ENCODE measurements at places on chromosomes 16 and 17.
A peak's percentile ranks its signal among the peaks of the same experiment; 100 is the strongest.

GRCh38 chr17:47806026-47806912 lies 15.3 kb downstream of the OSBPL7 start:
- DNase-seq, result no peak
- H3K4me3 ChIP-seq, result no peak overlapping the region
- no peaks in the 10 kb centered on the region for H3K27me3 ChIP-seq
- peaks cover 11% of the 10 kb centered on the region for H3K4me1 ChIP-seq
- H3K36me3 ChIP-seq, result peaks cover 40% of the 10 kb centered on the region

GRCh38 chr16:12651765-12652512 lies 151.7 kb downstream of the CPPED1 start:
- H3K4me3 ChIP-seq, result no peak overlapping the region
- no peaks in the 10 kb centered on the region for H3K36me3 ChIP-seq
- peaks cover 3% of the 10 kb centered on the region for H3K27me3 ChIP-seq
- H3K4me1 ChIP-seq, result no peaks in the 10 kb centered on the region
- DNase-seq, result no peak

DNA sequence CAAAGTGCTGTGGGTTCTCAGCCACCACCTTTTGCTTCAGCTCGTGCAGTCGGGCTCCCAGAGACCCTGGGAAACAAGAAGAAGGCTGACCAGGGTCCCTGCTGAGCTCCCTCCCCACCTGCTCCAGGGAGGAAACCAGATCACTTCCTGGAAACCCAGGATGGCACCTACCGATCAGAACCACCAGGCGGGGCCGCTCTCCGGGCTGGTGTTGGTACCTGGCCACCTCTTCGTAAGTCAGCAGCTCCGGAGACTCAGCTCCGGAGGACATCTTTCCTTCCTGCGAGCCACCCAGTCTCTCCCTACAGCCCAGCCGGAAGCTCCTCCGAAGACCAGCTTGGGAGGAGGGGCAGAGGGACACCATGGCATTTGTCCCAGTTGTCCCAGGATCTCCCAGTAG lies 18.9 kb downstream of the MPP3 start:
- H3K4me1 ChIP-seq, result no peaks in the 10 kb centered on the region
- H3K27ac ChIP-seq, result no peak overlapping the region
- no peaks in the 10 kb centered on the region for H3K36me3 ChIP-seq
- no peaks in the 10 kb centered on the region for H3K27me3 ChIP-seq

GRCh38 chr16:17381784-17382183 lies 89.0 kb downstream of the XYLT1 start:
- no peaks in the 10 kb centered on the region for H3K36me3 ChIP-seq
- no peak for DNase-seq
- peaks cover 58% of the 10 kb centered on the region for H3K4me1 ChIP-seq
- no peaks in the 10 kb centered on the region for H3K27me3 ChIP-seq
- no peak overlapping the region for H3K4me3 ChIP-seq

DNA sequence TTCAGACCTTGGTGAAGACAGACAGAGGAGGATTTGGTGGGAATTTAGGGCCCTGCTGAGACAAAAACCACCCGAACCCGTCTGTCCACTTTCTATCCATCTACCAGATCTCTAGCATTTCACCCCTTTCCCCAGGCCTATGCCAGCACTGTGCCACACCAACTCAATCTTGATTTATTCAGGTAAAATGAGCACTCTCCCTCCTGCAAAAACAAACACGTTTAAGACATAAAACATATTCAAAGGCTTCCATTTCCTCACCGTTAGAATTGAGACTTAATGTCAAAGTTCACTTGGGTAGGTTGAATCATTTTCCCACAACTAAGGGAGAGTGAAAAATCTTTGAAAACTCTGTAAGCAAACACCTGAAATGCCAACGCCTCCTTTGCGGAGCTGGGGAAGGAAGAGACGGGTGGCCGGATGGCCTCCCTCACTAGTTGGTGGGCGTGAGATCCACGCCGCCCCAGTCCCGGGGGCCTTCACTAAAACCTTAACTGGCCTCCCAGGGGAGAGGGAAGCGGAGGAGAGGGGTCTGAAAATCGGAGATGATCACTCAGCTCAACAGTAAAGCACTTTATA lies 862 bp downstream of the DCAKD start:
- DNase-seq, result peak; percentile 61
- peak overlapping the region; percentile 78 for H3K4me3 ChIP-seq
- peaks cover 30% of the 10 kb centered on the region for H3K4me1 ChIP-seq
- no peaks in the 10 kb centered on the region for H3K27me3 ChIP-seq
- peak overlapping the region; percentile 93 for H3K27ac ChIP-seq
